IMR-90 (cell line): ENCODE measurements at places on chromosomes 1 and 21. TPM values are rescaled to one million over a fixed set of nuclear protein-coding genes. Genes with fewer than 3 reads are reported as not detected.

- no peak for DNase-seq
- H3K27me3 ChIP-seq: peaks cover 2% of the 10 kb centered on the region; the same call in 1 of the 2 replicates
- no peak overlapping the region for H3K4me3 ChIP-seq
Observed at GRCh38 chr1:143680304-143680703, 291.5 kb downstream of the FAM72C start.

DNA sequence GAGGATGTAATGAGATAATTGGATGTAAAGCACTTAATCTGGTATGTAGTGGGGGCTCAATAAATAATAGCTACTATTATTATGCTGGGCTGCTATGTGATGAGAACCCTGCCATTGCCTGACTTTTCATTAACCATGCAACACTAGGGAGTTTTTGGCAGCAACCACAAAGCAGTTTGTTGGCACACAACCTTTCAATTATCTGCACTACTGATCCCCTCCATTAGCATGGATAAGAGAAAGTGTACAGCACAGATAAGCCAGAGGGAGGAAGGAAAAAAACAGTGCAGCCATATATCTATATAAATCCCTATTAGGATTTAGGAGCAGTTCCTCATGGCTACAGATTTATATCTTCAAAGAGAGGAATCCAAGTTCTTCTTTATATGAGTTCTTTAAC, 498.5 kb downstream of the NUF2 start:
- DNase-seq: no peak
- no peak overlapping the region for H3K4me3 ChIP-seq
- H3K27ac ChIP-seq: no peak overlapping the region
- H3K27me3 ChIP-seq: no peaks in the 10 kb centered on the region
- H3K36me3 ChIP-seq: no peaks in the 10 kb centered on the region
- no peaks in the 10 kb centered on the region for H3K4me1 ChIP-seq

GRCh38 chr1:42017259-42017658, 98.5 kb upstream of the HIVEP3 start:
- no peak overlapping the region for H3K27ac ChIP-seq
- peaks cover 3% of the 10 kb centered on the region; the same call in 1 of the 2 replicates for H3K4me1 ChIP-seq
- no peak for DNase-seq

GRCh38 chr1:206687915-206688442, 3.3 kb downstream of the MAPKAPK2 start:
- H3K27ac ChIP-seq: no peak overlapping the region
- no peaks in the 10 kb centered on the region for H3K27me3 ChIP-seq
- H3K4me1 ChIP-seq: peaks cover 45% of the 10 kb centered on the region
- peak; percentile 67 for DNase-seq
- H3K36me3 ChIP-seq: no peaks in the 10 kb centered on the region
- H3K4me3 ChIP-seq: no peak overlapping the region

Gene E2F2
- 0.39 and 0.51 TPM in 2 replicates for polyA plus RNA-seq
